Omental fat pad (tissue), 4 donors: ENCODE measurements at places on chromosomes 5 and 9. TPM values are rescaled to one million over a fixed set of nuclear protein-coding genes. Genes with fewer than 3 reads are reported as not detected.

Gene ALDOB
- total RNA-seq: not detected

Gene SREK1IP1
- total RNA-seq: 10.9 TPM

Gene CDX1
- total RNA-seq: not detected

Gene CDH9
- not detected for total RNA-seq

Gene CLIC3
- 0.95 TPM for total RNA-seq

Gene FOXD4L5
- total RNA-seq: 0.48 TPM

Gene MARVELD2
- 1.9 TPM for total RNA-seq

Gene LCN15
- total RNA-seq: not detected

Gene CCDC192
- total RNA-seq: not detected

Gene PDCD1LG2
- 4.1 TPM for total RNA-seq

GRCh38 chr9:88387552-88388202 is 567 bp upstream of the SPIN1 start:
- DNase-seq: no peak

GRCh38 chr9:14903040-14903439 is 7.2 kb downstream of the FREM1 start:
- no peak for DNase-seq

- no peak for DNase-seq
Measured at GRCh38 chr5:161414037-161414436, 132.5 kb downstream of the GABRB2 start.

DNA sequence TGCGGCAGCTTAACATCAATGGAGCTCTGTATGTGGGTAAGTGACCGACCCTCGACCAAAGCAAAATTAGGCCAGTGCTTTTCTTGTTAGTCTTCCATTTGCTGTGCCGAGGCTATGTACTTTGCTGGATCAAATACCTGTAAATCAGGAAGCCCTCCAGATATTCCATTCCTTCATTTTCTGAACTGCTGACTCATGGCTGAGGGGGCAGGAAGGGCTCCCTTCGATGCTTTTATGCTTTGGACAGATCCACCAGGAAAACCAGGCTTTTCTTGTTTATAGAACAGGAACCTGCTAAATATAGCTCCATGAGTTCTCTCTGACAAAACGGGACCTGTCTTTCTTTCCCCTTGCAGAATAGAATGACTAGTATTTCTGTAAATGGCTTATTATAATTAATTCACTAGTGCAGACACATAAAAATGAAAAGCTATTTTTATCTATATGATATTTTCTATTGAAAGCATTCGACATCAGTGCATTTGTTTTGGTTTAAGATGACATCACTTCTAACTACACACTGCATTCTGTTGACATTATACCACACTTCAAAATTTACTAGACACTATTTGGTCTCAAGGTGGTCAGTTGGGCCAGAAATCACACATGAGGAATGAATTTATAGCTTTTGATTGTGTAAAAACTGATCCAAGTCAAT is 93.3 kb downstream of the LIFR start:
- DNase-seq: no peak

DNA sequence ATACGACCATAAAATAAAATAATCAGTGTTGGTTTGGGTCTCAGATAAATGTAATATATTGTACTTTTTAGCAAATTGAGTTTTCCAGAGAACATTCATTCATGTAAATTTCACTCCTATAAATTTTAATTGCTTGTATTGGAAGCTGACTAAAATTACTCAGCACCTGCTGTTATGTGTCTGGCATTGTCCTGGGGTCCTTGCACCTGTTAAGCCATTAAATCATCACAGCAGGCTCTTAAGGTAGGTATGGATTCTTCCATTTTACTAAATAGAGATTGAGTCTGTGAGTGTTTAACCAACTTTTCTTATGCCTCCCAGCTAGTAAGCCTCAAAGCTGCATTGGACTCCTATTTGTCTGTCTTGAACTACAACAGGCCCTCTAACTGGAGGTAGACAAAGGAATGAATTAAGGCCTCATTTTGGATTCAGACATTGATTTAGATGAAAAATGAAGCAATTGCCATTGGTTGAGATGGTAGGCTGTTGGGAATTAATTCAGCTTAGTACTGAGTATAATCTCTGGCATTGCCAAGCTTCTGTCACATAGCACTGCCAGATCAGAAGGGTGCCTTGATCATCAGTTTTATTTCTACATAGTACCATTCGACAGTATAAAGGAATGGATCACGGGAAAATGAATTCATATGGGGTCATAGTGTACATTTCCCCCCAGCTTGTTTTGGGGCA is 78.9 kb downstream of the PARP8 start:
- DNase-seq: no peak

GRCh38 chr5:110872963-110873362 is 134.2 kb downstream of the SLC25A46 start:
- no peak for DNase-seq

GRCh38 chr9:125337236-125337635 is 75.6 kb downstream of the GAPVD1 start:
- no peak for DNase-seq

GRCh38 chr9:93890436-93890935 is 64.7 kb downstream of the BARX1 start:
- DNase-seq: no peak

- DNase-seq: no peak
Measured at GRCh38 chr9:128091144-128091543, 23.1 kb downstream of the SLC25A25 start.

DNA sequence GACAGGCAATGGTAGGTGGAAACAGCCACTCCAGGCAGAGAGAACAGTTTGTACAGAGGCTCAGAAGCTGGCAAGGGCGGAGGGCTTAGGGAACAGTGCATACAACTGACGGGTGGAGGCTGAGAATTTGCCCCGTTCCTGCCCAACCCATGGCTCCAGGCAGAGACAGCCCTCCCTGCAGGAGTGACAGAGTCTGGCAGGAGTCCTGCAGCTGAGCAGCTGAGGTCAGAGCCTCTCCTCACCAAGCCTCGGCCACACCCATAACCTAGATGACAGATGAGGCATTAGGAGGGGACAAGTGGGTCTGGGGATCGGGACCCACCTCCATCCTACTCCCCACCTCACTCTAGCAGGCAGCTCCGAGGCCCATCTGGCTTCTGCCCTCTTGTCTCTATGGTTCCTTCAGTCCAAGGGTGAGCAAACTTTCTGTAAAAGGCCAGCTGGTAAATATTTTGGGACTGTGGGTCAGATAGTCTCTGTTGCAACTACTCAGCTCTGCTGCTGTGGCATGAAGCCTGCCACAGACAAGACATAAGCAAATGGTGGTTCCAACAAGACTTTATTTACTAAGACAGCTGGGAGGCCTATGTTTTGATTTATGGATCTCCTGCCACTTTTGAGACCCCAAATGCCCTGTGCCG is 83.7 kb downstream of the SH3TC2 start:
- DNase-seq: no peak

- no peak for DNase-seq
Measured at GRCh38 chr5:14385019-14385418, 196.6 kb upstream of the OTULINL start.

GRCh38 chr5:1552521-1553255 is 28.9 kb upstream of the LPCAT1 start:
- no peak for DNase-seq

DNA sequence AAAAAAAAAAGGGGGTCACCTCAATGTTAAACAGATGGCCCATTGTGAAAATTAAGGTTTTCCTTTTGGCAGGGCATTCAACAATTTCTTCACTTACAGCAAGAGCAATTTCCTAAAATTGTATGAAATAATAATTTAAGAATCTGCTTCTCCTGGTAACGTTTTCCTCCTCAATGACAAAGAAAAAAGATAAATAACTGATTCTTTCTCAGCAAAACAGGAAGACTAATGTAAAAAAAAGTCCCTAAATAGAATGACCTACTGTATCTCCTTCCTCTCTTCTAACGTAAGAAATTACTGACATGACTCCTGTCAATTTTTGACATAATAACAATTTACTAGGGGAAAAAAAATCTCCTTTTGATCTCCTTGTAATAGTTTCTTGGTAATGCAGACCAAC is 25.5 kb downstream of the ABHD17B start:
- no peak for DNase-seq

- DNase-seq: no peak
Measured at GRCh38 chr9:126813072-126813471, 8.2 kb downstream of the ZBTB43 start.

- no peak for DNase-seq
Measured at GRCh38 chr5:54718656-54719055, 201.1 kb downstream of the SNX18 start.

GRCh38 chr9:132056717-132057560 is 22.7 kb downstream of the MED27 start:
- DNase-seq: no peak

DNA sequence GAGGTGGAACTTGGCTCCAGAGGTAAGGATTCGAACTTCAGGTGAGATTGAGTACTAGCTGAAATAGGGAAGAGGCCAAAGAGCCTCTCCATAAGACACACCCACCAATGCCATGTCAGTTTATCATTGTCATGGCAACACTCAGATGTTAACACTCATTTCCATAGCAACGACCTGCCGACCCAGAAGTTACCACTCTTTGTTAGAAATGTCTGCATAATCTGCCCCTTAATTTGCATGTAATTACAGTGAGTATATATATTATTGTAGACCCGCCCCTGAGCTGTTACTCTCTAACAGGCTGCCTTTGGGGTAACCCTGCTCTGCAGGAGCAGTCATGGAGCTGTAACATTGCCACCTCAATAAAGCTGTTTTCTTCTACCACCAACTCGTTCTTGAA is 10.2 kb upstream of the NTRK2 start:
- no peak for DNase-seq

DNA sequence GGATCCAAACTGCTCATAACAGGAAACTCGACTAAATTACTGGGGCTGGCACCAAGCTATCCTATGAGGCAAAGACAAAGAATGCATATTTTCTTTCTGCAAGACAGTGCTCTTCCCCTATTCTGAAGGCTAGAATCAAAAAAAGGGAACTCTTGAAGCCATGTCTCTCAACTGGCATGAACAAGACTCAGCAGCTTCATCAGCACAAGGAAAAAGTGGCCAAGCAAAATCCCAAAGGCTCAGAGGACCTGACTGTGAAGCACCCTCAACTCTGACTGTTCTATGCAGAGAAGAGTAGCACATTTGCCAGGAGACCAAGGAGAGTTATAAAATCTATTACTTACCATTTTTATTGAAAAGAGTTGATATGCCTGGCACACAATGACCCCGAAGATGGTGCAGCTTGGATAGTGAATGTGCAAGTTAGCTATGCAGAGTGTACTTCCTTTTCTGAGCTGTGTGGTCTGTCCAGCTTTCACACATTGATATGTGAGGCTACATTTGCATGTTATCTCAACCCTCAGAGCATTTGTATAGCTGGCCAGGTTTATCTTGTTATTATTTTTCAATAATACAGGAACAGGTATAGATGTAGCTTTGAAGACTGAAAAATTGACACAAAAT is 51.0 kb upstream of the FYB1 start:
- DNase-seq: no peak

GRCh38 chr5:116090302-116090701 is 5.5 kb downstream of the COMMD10 start:
- no peak for DNase-seq

GRCh38 chr5:176528301-176528700 is 8.9 kb downstream of the RNF44 start:
- no peak for DNase-seq
